ENCODE measurements at places on chromosomes 1 and 21. TPM values are rescaled to one million over a fixed set of nuclear protein-coding genes. Genes with fewer than 3 reads are reported as not detected.

GRCh38 chr1:26692793-26693490, 2.9 kb upstream of the ARID1A start:
- H3K36me3 ChIP-seq, result no peaks in the 10 kb centered on the region
- H3K27me3 ChIP-seq, result no peaks in the 10 kb centered on the region
- H3K27ac ChIP-seq, result peak overlapping the region; percentile 95
- H3K4me3 ChIP-seq, result peak overlapping the region; percentile 69

CD84 gene
- 24.1 TPM for total RNA-seq

- peaks cover 53% of the 10 kb centered on the region for H3K4me1 ChIP-seq
- H3K27ac ChIP-seq, result peak overlapping the region; percentile 63
- H3K27me3 ChIP-seq, result no peaks in the 10 kb centered on the region
- no peak overlapping the region for H3K4me3 ChIP-seq
Measured at GRCh38 chr1:151012684-151013471, 4.6 kb downstream of the PRUNE1 start.

- no peak overlapping the region for H3K4me3 ChIP-seq
- peak; percentile 64 for DNase-seq
- peaks cover 31% of the 10 kb centered on the region for H3K4me1 ChIP-seq
- no peaks in the 10 kb centered on the region for H3K36me3 ChIP-seq
- H3K27me3 ChIP-seq, result no peaks in the 10 kb centered on the region
Measured at GRCh38 chr1:203537806-203538464, 44.0 kb downstream of the OPTC start.

DNA sequence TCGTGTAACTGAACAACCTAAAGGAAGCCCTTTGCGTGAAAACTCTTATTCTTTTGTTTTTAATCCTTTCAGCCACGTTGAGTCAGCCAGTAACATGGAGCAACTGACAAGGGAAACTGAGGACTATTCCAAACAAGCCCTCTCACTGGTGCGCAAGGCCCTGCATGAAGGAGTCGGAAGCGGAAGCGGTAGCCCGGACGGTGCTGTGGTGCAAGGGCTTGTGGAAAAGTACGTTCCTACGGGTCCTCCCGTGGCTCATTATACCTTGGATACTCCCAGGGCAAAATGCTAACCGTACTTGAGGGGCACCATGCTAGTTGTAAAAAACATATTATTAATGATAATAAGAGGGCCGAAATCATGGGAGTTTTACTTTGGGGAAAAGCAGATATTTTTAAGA, 49.4 kb downstream of the LAMC2 start:
- H3K27ac ChIP-seq, result peak overlapping the region; percentile 69
- peak overlapping the region; percentile 37 for H3K4me3 ChIP-seq
- no peak for DNase-seq

RPS27 gene
- total RNA-seq, result 1,826 TPM

GRCh38 chr21:35236090-35236489, 187.0 kb upstream of the RUNX1 start:
- DNase-seq, result no peak
- H3K36me3 ChIP-seq, result no peaks in the 10 kb centered on the region
- H3K4me3 ChIP-seq, result no peak overlapping the region

DNA sequence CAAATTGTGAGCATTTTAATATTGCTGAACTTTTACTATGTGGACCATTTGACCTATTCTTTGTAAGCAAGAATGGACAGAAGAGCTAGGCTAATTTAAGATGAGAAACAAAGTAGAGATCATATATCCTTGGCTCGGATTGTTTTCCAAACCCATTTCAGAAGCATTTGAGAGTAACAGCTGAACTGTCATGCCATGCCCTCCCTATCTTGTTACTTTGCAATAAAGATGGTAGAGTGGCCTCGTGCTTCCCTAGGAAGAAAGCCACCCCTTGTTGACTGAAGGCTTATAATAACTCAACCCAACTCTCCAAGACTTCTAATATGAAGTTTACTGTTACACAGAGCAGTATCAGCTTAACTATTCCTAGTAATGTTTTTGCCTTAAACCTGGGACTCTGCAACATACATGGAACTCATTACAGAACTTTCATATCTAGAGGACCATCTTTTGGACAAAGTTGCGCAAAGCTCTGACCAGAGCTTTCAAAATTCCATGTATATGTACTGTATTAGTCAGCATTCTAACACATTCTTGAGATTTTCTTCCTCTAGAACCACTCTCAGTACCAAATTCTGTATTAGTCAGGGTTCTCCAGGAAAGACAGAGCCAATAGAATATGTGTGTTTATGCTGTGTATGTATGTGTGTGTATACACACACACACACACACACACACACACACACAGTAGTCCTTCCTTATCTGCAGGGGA, 68.7 kb downstream of the ADAMTS1 start:
- no peak overlapping the region for H3K27ac ChIP-seq
- H3K4me1 ChIP-seq, result no peaks in the 10 kb centered on the region
- no peak for DNase-seq
- no peaks in the 10 kb centered on the region for H3K27me3 ChIP-seq
- H3K4me3 ChIP-seq, result no peak overlapping the region

GNG12 gene
- 43.3 TPM for total RNA-seq

GRCh38 chr1:116067566-116067890, 43.7 kb upstream of the MAB21L3 start:
- no peaks in the 10 kb centered on the region for H3K4me1 ChIP-seq
- H3K27ac ChIP-seq, result peak overlapping the region; percentile 20
- no peak overlapping the region for H3K4me3 ChIP-seq
- no peaks in the 10 kb centered on the region for H3K27me3 ChIP-seq
- H3K36me3 ChIP-seq, result peaks cover 65% of the 10 kb centered on the region

VASH2 gene
- 1.6 TPM for total RNA-seq

DNA sequence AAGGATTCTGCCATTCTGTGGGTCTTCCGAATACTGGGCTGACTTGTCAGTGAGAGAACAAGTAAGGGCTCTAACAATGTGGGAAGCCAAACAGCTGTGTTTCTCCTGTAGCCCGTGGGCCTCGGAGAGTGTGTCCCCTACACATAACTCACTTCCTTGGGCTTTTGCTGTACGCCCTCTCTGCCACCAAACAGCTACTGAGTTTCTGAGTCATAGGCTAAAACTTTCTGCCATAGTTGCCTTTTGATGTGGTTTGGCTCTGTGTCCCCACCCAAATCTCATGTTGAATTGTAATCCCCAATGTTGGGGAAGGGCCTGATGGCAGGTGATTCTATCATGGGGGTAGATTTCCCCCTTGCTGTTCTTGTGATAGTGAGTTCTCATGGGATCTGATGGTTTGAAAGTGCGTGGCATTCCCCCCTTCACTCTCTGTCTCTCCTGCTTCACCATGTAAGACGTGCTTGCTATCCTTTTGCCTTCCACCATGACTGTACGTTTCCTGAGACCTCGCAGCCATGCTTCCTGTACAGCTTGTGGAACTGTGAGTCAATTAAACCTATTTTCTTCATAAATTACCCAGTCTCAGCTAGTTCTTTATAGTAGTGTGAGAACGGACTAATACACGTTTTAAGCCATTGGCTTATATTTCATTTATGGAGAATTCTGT, 194.8 kb upstream of the HMCN1 start:
- no peak overlapping the region for H3K4me3 ChIP-seq
- H3K27ac ChIP-seq, result no peak overlapping the region
- H3K36me3 ChIP-seq, result no peaks in the 10 kb centered on the region
- no peak for DNase-seq

CFHR1 gene
- 0.74 TPM for total RNA-seq

DNA sequence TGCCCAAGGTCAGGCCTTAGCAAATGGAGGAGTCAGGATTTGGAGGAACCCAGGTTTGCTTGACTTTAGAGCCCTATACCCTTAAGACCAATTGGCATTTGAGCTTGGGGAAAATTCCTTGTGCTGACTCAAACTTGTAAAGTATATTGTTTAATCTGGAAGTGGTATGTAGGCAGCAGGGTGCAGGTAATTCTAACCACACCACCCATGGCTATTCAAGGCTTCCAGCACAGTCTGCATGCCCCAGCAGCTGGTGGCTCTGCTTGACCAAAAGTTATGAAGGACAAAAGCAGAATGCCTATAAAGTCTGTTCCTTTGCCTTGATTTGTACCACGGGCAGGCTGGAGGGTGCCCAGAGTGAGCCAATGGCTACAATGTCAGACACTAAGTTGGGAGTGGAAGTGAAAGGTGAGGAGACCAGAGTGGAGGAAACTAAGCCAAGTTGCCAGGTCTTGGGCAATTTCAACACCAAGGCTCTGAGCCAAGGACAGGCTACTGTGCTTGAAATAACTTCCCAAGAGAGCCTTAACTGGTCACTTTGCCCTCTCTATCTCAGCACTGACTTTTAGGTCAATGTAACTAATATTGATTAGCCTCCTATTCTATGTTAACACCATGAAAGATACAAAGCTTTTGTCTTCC, 4.7 kb upstream of the G0S2 start:
- no peaks in the 10 kb centered on the region for H3K27me3 ChIP-seq
- H3K4me1 ChIP-seq, result peaks cover 28% of the 10 kb centered on the region
- no peak for DNase-seq
- H3K36me3 ChIP-seq, result no peaks in the 10 kb centered on the region

- no peak overlapping the region for H3K4me3 ChIP-seq
- H3K4me1 ChIP-seq, result no peaks in the 10 kb centered on the region
- no peak overlapping the region for H3K27ac ChIP-seq
- no peak for DNase-seq
- no peaks in the 10 kb centered on the region for H3K36me3 ChIP-seq
Measured at GRCh38 chr1:54109129-54110090, 43.4 kb downstream of the CDCP2 start.

SGIP1 gene
- 12.4 TPM for total RNA-seq

GRCh38 chr1:203122159-203122558, 5.4 kb upstream of the ADORA1 start:
- H3K27me3 ChIP-seq, result peaks cover 83% of the 10 kb centered on the region
- no peak for DNase-seq
- no peaks in the 10 kb centered on the region for H3K36me3 ChIP-seq
- H3K27ac ChIP-seq, result no peak overlapping the region
- no peak overlapping the region for H3K4me3 ChIP-seq
- peaks cover 19% of the 10 kb centered on the region for H3K4me1 ChIP-seq

DNA sequence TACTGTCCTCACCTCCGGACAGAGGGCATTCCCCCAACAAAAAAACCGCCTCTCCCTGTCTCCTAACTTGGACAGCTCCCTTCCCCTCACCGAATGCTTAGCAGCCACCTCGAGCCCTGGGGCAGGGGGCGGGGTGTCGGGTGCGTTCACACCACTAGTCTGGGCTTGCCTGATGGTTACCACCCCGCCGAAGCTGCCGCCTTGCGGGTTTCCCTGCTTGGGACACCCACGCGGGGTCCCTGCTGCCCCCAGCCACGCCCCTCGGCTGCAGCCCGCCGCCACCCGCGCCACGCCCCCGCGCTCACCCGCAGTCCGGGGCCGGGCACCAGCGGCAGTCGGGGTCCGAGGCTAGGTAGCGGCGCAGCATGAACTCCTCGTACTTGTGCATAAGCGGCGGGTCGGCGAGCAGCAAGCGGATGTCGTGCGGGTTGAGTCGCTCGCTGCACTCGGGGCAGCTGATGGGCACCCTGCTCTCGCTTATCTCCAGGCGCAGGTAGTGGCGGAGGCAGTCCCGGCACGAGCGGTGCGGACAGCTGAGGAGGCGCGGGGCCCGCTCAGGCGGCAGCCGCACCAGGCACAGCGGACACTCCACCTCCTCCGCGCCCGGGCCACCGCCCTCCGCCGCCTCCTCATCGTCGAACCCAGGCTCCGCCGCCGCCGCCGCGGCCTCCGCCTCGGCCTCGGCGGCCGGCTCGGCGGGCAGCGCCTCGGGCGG, 706 bp downstream of the RNF19B start:
- no peaks in the 10 kb centered on the region for H3K36me3 ChIP-seq
- H3K4me3 ChIP-seq, result peak overlapping the region; percentile 96
- peak; percentile 86 for DNase-seq

GRCh38 chr1:197744979-197745378, 30.3 kb downstream of the DENND1B start:
- H3K4me3 ChIP-seq, result no peak overlapping the region
- H3K36me3 ChIP-seq, result no peaks in the 10 kb centered on the region
- DNase-seq, result no peak
- H3K4me1 ChIP-seq, result peaks cover 5% of the 10 kb centered on the region
- H3K27me3 ChIP-seq, result no peaks in the 10 kb centered on the region
